ENCODE measurements at places on chromosomes 7 and 10.

GRCh38 chr7:87615197-87615596, 13.0 kb upstream of the RUNDC3B start:
- DNase-seq: no peak

DNA sequence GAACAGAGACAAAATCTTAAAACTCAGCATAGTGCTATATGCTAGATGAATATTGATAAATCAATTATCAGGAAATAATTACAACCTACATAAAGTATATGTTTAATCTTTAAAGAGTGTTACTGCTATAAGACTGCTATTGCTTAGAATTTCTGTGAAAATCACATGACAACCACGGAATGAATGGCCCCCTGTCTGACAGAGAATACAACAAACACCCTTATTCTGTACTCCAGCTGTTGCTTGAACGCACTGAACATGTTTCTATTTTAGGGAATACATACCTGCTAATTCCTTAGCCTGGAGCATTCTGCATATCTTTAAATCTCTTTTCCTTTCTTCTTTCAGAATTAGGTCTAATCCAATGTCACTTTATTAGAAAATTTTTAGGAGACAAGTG, 452.4 kb upstream of the PHF14 start:
- DNase-seq: no peak

GRCh38 chr10:89793649-89794254, 92.4 kb downstream of the KIF20B start:
- DNase-seq: peak; percentile 26

DNA sequence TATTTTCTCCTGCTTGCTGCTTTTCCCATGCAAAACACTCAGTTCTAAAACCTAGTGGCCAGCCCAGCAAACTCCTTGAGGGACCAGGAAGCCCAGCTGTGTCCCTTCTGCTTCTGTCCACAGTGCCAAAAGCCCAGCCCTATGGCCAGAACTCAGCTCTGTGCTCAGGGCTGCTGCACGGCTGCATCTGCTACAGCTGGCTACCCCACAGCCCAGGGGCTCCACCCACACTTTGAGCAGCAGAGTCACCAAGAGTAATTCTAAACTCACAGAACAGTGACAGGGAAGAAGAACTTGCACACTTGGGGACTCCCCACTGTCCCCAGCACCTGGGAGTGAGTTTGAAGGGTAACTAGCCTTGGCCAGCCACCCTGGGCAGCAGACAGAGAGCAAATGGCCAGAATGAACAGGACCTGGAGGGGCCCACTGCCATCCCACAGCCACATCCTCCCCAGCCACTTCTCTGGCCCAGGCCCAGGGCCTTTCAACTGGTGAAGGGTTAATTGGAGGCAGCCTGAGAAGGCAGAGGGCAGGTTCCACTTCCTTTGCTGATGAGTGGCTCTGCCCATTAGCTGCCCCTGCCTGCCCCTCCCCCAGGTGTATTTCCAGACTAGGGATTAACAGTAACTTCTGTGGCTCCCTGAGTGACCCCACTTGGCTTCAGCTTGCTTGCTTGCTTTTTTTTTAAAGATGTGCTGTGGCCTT, 28.1 kb upstream of the TRIM8 start:
- DNase-seq: no peak

DNA sequence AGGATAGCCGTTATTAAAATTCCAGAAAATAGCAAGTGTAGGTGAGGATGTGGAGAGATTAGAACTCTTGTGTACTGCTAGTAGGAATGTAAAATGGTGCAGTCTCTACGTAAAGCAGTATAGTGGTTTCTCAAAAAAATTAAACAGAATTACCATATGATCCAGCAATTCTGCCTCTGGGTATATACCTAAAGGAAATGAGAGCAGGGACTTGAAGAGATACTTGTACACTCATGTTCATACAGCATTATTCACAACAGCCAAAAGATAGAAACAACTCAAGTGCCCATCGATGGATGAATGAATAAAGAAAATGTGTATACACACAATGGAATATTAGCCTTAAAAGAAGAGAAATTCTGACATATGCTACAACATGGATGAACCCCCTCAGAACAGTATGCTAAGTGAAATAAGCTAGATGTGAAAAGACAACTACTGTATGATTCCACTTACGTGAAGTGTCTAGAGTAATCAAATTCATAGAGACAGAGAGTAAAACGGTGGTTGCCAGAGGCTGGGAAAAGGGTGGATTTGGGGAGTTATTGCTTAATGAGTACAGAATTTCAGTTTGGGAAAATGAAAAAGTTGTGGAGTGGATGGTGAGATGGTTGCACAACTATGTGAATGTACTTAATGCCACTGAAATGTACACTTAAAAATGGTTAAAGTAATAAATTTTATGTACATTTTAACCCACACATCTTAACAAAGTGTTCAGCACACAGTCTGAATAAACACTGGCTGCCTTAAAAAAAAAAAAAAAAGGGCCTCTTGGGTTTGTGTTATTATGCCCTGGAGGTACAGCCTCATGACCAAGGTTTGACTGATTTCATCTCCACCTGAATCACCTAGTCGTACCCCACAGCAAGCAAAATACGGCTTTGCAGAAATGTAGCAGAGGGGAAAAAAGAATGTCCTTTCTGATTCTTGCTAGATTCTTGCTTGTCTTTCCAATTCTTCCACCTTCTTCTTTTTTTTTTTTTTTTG, 26.2 kb downstream of the BUB3 start:
- DNase-seq: no peak

DNA sequence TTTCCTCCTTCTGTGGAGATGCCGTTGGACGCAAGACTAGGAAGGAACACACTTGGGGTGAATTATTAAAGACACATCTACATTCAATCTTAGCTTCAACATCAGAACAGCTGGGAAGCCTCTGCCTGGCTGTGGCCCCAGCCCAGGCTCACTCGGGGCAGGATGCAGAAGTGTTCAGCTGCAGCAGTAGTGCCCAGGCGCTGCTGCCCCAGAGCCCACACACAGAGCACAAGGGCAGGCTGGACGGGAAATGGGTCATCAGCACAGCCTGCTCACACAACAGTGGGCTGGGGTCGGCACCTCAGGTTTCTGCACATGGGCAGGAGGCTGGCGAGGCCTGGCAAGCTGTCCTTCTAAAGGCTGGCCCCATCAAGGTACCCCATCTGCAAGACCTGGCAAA, 42.5 kb downstream of the NOD1 start:
- no peak for DNase-seq

DNA sequence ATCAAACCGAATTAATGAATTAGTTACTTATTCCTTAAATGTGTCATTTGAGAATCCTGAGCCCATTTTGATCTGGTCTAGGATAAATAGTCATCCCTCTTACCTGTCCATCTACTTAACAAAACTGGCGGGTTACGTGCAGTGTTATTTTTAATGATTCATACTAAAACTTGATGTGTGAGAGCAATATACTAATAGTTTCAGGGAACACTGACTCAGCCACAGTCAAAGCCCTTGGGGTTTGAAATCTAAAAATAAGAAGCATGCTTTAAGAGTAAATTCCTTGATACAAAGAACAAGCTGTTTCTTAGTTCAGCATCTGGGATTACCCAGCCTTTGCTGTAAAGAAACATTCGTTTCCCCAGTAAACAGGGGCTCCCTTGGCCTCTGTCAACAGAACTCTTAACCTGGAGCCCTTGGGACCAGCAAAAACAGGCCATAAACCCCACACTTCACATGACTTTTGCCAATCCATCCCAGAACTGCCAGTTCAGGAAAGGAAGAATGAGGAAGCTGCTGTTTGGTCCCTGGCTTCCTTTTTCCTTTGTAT, 370.6 kb upstream of the IGFBP3 start:
- no peak for DNase-seq

GRCh38 chr7:43481902-43482678, 100.8 kb upstream of the STK17A start:
- DNase-seq: no peak

GRCh38 chr10:132508581-132509443, 28.8 kb upstream of the INPP5A start:
- no peak for DNase-seq

DNA sequence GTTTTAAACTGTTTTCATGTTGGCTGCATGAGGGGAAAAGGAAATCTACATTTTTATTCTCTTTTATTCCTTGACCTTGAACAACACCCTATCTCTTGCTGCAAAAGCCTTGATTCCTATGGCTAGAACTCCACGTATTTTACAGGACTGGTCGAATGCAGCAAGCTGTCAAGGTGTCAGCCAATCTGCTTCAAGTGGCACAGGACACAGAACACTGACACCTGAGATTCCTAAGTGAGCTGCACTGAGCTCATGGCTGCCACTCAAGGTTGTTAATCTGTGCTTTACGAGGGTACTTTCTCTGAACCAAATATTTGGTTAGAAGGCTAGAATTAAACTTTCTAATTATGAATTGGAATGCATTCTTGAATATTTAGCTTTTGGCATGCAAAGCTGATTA, 349.7 kb upstream of the COBL start:
- no peak for DNase-seq

DNA sequence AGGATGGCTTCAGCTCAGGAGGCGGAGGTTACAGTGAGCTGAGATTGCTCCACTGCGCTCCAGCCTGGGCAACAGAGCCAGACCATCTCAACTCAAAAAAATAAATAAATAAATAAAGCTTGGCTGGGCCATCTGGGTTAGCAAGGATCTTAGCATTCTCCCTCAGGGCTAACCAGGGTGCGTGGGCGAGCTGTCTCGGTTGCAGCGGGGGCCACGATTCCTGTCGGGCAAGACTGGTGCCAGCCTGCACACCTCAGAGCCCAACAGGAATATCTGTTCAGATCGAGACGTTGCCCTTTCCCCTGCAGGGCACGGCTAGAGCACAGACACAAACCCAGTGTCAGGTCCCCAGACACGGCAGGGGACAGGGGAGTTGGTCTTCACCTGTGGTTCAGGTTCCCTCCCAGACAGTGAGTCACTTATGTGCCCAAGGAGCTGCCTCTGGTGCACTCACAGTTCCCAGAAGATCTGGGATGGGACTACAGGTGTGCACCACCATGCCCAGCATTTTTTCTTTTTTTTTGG, 75.5 kb upstream of the GTF2I start:
- DNase-seq: no peak

GRCh38 chr7:23628370-23628769, 31.2 kb downstream of the CCDC126 start:
- DNase-seq: no peak

GRCh38 chr10:10796061-10796773, 221.5 kb upstream of the CELF2 start:
- DNase-seq: no peak

GRCh38 chr10:99631496-99631895, 11.3 kb upstream of the SLC25A28 start:
- DNase-seq: no peak

DNA sequence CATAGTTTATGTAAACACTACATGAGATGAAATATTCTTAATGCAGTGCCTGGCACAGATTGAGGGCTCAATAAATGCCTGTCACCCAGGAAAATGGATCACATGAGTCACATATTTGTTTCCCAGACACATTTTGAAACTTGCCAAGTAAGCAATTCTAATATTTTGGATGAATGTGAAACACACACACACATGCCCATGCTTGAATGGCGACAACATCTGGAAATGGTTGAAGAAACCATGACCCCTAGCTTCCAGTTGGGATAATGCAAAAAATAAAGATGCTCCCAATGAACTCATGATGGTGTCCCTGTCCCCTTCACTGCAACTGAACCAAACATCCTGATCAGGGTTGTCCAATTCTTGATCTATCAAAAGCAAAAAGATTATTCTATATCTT, 797.3 kb downstream of the XPNPEP1 start:
- no peak for DNase-seq

- DNase-seq: no peak
These were observed 17.9 kb downstream of the RPP30 start for GRCh38 chr10:90889636-90890035.

DNA sequence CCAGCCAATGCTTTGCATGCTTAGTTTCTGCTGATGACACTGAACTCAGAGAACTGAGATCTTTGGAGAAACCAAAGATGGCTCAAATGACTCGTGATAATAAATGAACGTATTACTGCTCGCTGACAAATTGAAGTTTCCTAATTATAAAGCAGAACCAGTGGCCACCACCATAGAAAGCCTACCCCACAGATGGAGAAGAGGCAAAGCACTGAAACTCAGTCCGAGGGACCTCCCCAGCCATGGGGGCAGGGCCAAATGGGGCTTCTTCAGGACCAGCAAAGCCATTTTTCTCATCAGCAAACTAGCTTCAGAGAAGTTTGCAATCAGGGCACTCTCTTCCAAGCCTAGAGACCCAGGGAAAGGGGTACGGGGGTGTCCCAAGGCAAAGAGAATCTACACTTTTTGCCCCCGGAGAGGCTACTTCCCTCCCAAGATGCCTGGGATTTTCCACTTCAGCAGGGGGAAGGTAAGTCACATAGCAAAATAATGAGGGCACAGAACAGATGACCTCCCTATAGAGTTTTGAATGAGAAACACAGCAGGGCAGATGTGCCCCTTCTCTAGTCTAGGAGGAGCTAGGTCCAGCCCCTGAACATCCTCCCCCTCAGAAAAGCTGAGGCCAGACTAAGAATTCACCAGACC, 4.3 kb upstream of the IL6 start:
- no peak for DNase-seq

GRCh38 chr7:1345796-1346755, 113.2 kb downstream of the MICALL2 start:
- DNase-seq: no peak

DNA sequence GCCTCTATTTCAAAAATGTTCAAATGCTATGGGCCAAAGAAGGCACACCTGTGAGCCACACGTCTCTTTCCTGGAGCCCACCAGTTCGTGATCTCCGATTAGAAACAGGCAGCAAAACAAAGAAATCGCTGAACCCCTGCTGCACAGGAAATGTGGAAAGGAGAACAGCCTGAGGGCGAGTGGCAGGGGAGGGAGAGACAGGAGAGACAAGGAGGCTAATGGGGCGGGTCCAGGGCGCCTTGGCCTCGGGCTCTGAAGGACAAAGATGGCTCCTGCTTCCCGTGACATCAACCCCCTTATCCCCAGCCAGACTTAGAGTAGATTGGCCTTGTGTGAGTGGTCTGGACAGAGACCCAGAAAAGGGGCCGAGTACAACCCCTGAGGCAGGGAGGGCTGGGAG, 62.4 kb upstream of the DOCK1 start:
- no peak for DNase-seq

DNA sequence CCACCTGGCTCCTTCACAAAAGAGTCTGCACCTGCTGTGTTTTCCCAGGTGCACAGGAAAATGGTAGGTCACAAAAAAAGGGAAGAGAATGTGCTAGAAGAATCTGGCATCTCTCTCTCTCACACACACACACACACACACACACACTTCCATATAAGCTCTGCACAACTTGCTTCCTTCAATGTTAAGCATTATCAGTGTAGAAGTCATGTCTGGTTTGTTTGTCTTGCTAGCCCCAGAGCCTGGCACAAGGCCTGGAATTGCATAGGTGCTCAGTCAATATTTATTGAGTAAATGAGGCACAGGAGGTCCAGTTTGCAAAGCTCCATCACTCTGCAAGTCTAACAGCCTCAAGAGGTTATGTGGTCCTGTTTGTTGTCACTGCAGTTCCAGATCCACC, 867.3 kb upstream of the AUTS2 start:
- DNase-seq: no peak

DNA sequence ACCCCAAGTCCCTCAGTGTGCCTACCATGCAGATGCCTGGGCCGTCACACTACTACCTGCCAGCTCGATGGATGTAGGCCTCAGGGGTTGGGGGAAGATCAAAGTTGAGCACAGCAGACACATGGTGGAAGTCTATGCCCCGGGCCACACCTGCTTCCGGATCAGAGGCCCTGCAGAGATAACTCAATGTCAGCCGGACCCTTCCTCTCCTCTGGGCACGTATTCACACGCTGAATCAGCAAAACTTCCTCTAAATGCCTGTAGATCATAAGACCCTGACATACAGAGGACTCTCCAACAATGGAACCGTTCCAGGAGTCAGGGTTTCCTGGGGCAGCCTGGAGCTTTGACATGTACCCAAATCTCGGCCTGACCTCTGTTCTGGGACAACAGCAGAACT, 3.7 kb downstream of the DDX56 start:
- no peak for DNase-seq

- DNase-seq: no peak
These were observed 43.3 kb upstream of the ELN start for GRCh38 chr7:73984481-73985205.

Data from activated CD4-positive, alpha-beta memory T cell treated with anti-CD3 and anti-CD28 coated beads for 36 hours (primary cell).